Islet precursor cell (in vitro differentiated cells): ENCODE measurements at places on chromosomes 2 and 18.

DNA sequence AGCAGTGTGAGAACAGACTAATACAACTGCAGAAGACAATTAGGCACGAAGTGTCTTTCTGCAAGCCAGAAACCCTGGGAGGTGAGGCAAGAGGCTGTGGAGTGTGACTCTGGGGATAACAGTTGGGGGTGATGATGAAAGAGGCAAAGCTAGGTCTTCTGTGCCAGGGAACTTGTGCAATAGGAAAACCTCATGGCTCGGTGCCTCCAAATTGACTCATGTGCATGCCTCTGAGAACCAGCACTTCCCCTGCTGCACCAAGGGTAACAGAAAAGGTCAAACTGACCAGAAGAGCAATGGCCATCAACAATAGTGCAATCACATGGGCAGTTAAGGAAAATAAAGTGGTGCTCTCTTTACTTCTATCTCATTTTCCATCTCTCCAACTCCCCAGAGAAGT lies 136.4 kb downstream of the SCG2 start:
- DNase-seq = no peak

DNA sequence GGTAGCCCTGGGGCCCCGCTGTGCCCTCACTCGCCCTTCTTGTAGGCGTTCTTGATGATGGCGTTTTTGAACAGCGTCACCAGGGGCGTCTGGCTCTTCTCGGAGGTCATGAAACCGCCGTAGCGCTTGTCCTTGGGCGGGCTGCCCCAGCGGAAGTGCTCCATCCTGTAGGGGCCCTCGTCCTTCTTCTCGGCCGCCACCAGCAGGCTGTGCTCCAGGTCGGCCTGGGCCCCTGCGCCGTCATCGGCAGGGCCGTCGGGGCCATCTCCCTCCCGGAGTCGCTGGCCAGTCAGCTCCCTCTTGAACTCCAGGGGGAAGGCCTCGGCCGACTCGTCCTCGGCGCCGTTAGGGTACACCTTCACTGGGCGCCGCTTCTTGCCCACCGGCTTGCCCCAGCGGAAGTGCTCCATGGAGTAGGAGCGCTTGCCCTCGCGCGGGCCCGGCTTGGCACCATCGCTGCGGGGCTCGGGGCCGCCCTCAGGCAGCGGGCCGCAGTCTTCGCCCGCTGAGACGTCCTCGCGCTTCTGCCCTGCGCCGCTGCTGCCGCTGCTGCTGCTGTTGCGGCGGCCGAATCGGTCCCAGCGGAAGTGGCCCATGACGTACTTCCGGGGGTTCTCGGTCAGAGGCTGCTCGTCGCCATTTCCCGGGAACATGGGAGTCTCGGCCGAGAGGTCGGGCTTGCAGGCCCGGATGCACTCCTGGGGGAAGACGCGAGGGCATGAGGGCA lies 7.2 kb downstream of the POMC start:
- DNase-seq = peak; percentile 50

DNA sequence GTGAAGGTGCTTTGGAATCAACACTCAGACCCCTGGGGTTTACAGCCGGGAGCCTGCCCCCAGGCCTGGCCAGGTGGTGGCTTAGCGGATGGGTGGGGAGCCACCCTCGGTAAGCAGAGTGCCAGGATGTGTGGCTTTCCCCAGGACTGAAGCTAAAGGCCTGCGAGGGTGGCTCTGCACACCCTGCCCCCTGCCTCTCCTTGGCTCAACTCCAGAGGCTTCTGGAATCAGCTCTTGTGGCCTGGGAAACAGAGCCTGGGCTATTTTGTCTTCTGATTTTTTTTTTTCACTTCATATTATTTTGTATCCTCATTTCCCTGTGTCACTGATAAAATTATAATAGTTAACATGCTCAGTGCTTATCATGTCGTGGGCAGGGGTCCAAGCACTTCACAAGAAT lies 79.8 kb downstream of the RHOB start:
- peak; percentile 45 for DNase-seq

DNA sequence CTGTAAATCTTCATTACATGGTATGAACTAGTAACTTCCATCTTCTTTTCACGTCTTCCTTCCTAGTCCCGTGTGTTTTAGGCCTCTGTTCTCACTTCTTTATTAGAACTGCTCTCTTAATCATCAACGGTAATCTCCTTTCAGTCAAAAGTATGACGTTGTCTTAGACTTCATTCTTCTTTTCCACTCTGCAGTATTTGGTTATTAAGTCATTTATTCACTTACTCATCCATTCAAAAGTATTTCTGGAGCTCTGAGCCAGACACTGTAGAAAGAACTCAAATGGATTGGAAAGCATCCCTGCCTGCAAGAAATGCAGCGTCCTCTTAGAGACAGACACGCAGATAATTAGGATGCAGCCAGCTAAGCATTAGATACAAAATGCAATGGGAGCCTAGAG lies 494.6 kb upstream of the NRP2 start:
- DNase-seq = no peak
